CD4-positive, alpha-beta T cell (primary cell): ENCODE measurements at places on chromosomes 16 and 17.
A peak's percentile ranks its signal among the peaks of the same experiment; 100 is the strongest.

GRCh38 chr17:19250421-19251173 lies 13.4 kb downstream of the EPN2 start:
- no peak for DNase-seq

GRCh38 chr16:50300942-50301625 lies 34.7 kb downstream of the ADCY7 start:
- no peak for DNase-seq

DNA sequence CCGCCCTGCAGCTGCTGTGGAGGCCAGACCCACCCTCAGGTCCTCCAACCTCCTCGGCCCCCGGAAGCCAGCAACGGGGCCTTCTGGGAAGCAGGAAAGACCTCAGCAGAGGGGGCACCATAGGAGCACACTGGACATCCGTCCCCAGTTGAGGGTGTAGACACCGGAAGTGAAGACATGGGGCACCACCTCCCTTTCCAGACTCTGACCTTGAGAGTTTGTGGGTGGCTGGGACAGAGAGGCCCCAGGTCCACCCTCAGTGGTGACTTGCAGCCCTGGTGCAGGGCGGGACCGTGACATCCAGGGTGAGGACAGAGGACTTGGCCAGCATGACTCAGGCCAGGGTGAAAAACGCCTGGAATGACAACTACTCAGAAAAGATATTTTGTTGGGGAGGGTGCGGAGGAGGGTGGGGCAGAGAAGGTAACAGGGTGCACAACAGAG lies 19.9 kb downstream of the CEP295NL start:
- DNase-seq: no peak

DNA sequence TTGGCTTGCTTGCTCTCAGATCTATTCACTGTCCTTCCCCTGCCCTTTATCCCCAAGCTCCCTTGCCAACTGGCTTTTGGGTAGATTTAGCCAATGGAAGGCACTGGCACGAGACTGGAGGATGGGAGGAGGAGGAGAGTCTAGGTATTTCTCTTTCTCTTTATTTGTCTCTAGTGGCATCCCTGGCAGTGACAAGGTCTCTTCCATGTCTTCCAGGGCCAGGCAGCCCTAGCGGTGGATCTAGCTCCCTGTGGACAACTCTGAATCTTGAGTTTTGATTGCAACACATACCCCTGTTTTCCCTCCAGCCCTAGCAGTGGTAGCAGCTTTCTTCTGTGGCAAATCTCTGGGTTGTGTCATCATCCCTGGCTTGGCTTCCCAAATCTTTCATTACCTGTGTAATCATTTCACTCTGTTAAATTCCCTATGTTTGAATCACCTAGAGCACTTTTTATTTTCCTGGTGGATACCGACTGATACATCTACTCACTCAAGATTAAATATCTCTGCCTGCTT lies 171.1 kb upstream of the IRX6 start:
- no peak for DNase-seq

GRCh38 chr17:13498184-13498583 lies 103.5 kb downstream of the HS3ST3A1 start:
- DNase-seq: no peak

DNA sequence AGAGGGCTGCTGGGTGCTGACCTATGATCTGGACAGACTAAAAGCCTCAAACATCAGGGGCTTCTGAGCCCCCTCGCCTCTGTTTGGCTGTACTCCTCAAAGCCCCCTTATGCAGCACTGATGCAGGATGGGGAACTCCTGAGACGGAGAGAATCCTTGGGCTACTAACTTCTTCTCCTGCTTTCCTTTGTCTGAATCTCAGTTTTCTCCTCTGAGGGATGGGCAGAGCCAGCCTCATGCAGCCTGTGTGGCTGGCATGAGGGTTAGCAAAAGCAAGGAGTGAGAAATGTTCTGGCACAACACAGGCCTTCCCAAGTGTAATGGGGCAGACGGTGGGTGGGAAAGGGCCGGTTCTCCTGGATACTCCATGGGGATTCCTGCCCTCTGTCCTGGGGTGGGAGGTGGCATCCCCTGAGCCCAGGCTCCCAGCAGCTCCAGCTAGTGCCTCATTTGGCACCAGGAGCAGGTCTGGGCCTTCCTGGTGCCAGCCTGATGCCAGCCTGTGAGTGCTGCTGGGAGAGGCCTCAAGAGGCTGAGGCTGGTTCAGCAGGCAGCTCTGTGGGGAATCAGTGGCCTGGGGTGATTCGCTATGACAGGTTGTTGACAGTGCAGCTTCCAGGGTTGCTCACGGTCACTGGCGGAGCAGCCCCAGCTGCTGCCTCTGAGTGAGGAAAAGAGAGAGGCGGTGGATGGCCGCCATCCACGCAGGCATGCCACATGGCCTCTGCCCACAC lies 4.0 kb upstream of the BRD7 start:
- DNase-seq: no peak

GRCh38 chr17:63544467-63545301 lies 5.6 kb upstream of the DCAF7 start:
- DNase-seq: no peak

DNA sequence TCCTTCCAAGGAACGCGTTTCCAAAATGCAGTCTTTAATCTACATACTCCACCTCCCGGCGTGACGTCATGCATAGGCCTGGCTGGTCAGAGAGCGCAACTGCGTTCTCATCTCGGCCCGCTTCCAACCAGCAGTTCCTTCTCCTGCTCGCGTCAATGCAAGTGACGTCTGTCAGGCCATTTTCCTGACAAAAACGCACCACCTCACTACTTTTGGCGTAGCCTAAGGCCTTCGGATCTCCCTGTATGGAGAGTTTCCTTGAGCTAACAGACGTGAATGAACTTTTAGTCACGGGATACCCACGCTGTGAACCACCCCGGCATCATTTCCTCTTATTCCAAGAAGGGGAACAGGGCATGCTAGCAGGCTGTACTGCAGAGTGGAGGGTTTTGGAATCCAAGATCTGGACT lies 25.0 kb downstream of the TEX14 start:
- DNase-seq: peak; percentile 46

DNA sequence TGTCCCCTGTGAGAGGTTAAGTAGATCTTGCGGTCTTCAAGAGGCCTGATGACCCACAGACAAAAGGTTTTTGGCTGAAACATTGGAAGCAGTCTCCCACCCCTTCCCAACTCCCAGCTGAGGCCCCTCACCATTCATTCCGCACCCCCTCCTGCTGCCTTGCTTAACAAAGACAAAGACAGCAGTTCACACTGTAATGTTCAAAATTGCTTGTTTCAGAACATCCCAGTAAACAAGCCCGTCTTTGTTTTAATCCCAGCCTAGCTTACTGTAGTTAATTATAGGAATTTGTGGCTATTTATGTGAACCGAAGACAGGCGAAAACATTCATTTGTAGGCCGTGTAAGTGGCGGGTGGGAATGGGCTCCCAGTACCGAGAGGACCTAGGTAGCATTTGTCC lies 55.7 kb downstream of the IRX5 start:
- DNase-seq: no peak

GRCh38 chr16:72256398-72257066 lies 84.6 kb upstream of the PMFBP1 start:
- DNase-seq: no peak

GRCh38 chr16:57042157-57043111 lies 49.9 kb upstream of the CPNE2 start:
- peak; percentile 74 for DNase-seq

- DNase-seq: no peak
These were observed 38.7 kb downstream of the PKD1 start for GRCh38 chr16:2096853-2097595.

DNA sequence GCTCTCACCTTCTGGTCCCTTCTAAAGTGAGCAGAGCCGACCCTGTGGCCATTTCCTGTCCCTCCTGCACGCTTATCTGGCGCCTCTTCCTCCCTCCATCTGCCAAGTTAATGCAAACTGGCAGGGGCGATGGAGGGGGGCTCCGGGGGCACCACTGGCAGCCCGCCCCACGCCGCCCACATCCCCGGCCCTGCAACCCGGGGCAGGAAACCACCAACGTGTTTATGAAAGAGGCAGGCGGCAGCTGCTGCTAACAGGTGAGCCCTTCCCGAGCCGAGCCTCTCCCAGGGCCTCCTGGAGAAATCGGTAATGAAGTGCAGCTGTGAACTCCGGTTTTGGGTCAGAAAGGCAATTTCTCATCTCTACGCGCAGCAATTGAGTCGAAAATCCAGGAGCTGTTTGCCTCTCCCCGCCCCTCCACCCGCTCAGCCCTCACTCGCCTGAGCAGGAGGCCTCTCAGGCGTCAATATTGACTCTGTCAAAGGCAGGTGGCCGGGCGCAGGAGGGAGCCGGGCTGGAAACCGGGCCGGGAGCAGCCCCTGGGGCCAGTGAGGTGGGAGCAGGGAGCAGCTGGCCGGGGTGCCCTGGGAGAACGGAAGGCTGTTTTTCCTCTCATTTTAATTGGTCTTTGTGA lies 164.4 kb upstream of the GSE1 start:
- DNase-seq: peak; percentile 52

GRCh38 chr16:81210807-81211206 lies 27.7 kb upstream of the BCO1 start:
- no peak for DNase-seq

DNA sequence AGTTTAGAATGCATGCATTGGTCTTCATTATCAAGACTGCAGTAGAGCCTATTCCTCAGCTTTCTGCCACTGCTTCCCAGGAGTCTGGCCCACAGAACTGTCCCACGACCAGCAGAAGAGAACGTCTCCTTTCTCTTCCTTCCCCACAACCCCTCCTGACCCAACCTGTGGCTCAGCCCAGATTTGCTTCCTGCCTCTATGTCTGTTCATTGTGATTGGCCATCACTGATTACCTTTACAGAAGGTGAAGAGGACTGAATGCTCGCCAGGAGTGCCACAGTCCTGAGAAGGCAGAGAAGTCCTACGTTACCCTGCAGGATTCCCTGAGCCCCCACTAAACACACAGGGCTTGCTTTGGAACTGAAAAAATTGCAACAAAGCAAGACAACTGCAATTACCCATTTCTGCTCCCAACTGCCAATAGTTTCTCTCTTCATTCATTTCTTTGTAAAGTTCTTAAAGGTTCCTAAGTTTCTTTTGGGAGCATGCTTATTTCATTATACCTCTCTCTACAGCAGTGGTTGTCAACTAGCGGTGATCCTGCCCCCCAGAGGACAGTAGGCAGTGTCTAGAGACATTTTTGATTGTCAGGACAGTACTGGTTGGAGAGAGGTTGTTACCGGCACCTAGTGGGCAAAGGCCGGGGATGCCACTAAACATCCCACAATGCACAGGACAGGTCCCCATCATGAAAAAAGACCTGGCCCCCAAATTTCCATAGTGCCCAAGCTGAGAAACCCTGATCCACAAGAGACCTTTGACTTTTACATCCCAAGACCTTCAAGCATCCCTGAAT lies 4.5 kb upstream of the NAT9 start:
- DNase-seq: no peak

GRCh38 chr17:55794725-55795482 lies 44.1 kb downstream of the PCTP start:
- no peak for DNase-seq

- DNase-seq: no peak
These were observed 67.3 kb downstream of the MYH10 start for GRCh38 chr17:8563024-8563776.

DNA sequence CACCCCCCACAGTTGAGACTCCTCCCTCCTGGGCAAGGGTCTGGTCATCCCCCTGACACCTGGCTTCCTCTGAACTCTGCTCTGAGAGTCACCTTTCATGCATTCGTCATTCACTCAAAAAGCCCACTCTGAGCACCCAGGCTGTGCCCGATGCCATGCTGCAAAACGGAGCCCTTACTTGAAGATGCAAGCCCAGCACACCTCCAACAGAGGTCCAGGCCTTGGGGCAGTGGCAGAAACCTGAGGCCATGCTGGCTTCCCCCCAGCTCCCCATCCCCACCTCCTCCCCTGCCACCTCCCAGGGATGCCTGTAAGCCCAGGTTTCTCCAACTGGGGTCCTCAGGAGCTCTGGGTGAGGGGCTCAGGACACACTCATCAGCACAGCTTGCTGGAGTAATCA lies 67.7 kb upstream of the TNRC6C start:
- no peak for DNase-seq

GRCh38 chr17:16516594-16517051 lies 24.6 kb upstream of the LRRC75A start:
- DNase-seq: no peak

- DNase-seq: no peak
These were observed 37.4 kb downstream of the USP22 start for GRCh38 chr17:21005367-21005766.

GRCh38 chr16:8660841-8661301 lies 13.5 kb upstream of the ABAT start:
- peak; percentile 44 for DNase-seq

DNA sequence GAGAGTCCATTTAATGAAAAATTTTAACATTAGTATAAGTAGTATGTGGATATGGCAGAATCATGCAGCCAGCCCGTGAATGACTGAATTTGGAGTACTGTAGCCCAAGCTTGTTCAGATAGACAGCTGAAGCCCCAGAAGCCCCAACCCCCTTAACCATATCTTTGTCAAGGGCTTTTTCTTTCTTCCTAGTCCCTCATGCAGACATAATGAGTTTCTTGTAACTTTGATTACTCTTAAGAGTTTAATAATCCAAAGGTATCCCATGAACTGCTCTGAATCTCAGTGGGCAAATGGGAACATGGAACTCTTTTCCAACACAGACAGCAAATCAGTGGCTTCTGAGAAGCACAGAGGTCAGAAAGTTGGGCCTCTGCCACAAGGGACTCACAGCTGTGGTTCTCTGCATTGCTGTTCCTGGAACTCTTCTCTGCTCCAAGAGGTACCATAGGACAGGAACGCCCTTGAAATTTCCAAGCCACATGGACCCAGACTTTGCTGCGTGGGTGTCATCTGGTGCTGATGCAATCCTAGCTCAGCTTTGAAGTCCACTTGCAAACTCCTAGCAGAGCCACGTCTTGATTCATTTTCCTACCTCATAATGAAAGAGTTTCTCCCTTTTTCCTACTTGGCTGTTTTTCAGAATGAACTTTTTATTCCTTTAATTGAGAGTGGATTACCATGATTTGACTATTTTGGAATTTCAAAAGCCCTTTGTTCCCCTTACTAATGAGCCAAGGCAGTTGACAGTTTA lies 18.1 kb downstream of the LYRM1 start:
- no peak for DNase-seq

GRCh38 chr17:81842378-81842724 lies 7.5 kb upstream of the PPP1R27 start:
- DNase-seq: no peak

GRCh38 chr16:30033270-30033669 lies 2.2 kb upstream of the TLCD3B start:
- DNase-seq: no peak

DNA sequence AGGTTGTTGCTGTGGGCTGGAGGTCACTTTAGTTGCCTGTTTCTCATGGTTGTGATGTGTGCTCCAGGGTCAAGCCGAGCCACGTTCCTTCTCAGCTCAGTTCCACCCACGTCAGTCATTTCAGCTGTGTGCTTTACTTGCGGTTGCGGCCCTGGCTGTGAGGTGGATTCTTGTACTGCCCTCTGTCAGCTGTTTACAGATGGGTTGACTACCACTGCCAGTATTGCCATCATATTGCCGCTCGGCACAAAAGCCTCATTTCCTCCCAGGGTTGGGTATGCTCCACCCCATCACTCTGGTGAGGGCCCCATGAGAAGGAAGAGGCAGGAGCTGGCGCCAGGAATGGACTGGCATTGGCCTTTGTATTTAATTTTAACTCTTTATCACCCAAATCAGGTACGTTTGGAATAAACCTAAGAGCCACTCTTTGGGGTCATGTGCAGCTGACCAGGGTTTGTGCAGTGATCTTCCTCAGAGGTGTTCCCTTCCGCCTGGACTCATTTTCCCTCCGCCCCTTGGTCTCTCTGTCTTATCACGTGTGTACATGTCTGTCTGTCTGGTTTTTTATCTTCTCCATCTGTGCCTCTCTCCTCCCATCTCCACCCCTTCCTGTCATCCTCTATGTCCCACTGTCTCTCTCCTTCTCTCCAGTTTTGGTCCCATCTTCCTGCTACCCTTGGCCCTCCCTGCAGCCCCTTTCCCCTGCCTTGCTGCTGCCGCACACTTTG lies 25.0 kb downstream of the METTL22 start:
- DNase-seq: no peak
